Pons (tissue), 1 donor: ENCODE measurements at places on chromosomes 3 and 15.

- no peak for DNase-seq
Measured at GRCh38 chr3:100891827-100892226, 101.4 kb downstream of the ABI3BP start.

DNA sequence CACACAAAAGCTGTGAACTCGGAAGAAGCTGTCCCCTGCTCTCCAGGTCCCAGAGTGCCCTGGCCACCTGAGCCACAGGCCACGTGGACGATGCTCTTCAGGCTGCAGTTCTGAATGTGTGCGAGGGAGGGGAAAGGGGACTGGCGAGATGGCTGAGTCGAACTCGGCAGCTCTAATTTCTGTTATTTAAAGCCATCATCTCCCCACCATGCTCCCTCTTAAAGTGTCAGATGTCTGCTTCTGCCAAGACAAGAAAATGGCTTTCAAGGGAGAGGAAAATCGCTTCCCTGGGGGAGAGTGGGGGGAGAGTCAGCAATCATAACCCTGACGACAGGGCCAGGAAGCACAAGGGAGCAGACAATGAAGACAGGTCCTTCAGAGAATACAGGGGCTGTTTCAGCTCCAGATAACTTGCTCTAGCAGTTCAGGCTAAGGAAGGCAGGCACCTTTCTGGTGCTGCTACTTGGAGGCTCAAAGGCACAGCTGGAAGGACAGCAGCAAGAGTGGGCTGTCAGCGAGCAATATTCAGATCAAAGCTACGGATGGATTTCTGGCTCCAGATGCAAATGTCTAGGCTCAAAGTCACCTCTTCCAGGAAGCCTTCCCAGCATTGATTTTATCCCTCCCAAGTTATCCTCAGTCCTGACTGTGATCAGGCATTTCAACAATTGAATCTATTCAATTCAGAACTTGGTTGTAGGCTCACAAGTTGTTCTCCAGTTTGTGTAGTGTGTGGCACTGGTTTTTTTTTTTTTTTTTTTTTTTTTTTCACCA, 15.5 kb upstream of the CCDC33 start:
- no peak for DNase-seq

GRCh38 chr15:78213956-78214355, 20.4 kb downstream of the ACSBG1 start:
- no peak for DNase-seq

- no peak for DNase-seq
Measured at GRCh38 chr3:178586076-178586475, 49.8 kb downstream of the KCNMB2 start.

- no peak for DNase-seq
Measured at GRCh38 chr3:97684490-97684889, 80.1 kb upstream of the ARL6 start.

GRCh38 chr3:111324645-111325044, 217.4 kb upstream of the CD96 start:
- no peak for DNase-seq

DNA sequence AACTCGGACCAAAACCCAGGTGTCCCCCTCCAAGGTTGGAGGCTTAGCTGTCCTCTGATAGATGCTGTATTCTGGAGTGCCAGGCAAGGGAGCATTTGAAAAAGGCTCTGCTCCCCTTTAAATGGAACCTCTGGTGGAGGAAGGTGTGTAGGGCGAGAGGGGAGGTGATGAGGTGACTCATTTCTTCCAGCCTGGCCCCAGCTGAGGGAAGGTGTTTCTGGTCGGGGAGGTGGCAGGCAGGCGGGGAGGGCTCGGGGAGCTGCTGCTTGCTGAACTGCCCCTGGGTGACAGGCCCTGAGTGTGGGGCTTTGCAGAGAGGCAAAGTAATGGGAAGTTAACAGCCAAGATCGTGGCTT, 18.8 kb downstream of the PSTPIP1 start:
- DNase-seq: no peak

- no peak for DNase-seq
Measured at GRCh38 chr3:24480497-24480896, 14.2 kb downstream of the THRB start.

DNA sequence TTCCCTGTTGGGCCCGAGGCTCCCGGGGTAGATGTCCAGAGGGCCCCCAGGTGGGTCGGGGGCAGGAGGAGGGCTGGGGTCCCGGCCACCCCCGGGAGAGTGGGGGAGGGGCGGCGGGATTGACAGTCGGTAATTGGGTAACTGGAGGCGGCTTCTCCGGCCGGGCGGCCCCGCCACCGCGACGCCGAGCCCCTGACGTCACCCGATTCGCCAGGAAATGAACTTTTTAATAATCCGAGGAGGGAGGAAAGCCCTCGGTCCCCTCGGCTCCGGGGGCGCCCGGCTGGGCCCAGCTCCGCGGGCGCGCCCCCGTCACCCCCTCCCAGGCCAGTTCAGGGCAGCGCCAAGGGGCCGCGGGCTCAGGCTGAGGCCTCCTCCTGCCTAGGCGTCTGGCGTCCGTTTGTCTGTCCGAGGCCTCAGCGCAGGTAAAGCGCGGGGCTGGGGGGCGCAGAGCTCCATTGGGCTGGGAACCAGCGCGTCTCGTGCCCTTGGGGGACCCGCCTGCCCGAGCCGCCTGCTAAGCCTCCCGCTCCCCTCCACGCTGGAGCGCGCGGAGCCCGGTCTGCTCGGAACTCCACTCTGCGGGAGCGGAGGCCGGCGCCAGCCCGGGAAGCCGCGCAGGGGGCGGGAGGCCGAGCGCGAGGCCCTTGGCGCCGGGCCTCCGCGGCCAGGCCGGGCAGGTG, 3.9 kb downstream of the GATA2 start:
- DNase-seq: no peak

DNA sequence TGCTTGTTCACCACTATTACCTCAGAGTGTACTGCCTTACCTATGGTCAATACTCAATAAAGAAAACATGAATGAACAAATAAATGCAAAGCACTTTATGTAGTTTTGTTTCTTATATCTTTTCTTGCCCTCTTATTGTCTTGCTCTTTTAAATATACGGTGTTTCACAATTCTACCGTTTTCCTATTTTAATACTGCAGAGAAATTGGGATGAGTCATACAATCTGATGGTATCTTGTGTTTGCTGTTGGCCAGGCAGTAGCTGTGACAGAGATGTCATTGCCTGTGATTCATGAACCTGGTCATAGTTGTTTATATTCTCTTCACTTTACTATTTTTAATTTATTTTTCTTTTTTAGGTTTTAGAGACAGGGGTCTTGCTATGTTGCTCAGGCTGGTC, 48.3 kb downstream of the SERP1 start:
- DNase-seq: no peak

- DNase-seq: no peak
Measured at GRCh38 chr3:69806735-69807438, 67.6 kb downstream of the MITF start.

DNA sequence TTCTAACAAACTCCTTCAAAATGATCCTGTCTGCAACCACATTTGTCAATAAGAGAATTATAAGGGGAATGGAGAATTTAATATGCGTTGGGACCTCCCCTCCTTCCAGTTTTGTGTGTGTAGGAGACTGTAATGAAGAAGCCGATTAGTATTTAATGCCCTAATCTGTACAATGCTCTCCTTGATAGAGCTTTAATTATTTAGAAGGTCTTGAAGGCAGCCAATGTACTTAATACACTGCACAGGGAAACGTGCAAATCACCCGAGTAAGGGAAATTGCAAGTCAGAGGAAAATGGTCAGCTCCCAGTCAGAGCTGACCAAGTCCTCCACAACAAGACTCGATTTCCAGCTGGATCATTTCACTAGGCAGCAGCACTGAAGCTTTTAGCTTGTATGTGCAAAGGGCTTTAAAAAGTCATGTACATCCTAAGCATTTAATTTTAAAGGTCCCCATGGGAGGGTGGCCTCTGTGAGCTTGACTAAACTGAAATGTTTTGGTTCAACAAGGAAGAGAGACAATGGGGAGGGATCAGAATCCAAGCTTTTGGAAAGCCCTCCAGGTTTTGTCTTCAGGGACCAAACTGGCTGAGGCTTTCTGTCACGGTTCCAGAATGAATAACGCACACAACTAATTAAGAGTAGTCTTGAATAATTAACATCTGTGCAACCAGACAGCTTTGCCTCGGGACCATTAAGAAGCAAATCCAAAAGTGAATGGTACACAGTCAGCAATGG, 159.8 kb upstream of the MITF start:
- DNase-seq: no peak

DNA sequence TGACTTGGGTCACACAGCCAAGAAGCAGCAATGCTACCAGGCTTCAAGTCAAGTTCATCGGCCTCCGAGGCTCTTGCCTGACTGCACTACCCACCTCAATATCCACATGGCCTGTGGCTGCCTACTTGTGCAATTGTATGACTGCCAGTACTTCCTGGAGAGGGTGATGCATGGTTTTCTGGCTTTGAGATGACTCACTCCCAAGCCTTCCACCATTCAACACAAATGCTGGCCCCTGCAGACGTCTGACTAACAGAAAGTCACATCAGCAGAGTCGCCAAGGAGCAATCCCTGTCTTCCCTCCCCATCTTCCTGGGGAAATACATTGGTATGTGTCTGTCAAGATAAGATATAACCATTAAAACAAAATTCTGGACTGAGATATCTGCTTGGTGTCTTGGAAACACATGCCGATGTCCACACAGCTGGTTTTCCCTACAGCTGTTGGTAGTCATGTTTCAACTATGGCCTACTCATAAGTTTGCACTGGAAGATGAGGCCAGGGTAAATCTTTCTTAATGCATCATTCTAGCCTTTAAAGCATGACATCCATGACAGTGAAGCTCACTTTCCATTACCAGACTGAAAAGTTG, 79.6 kb upstream of the SPATA12 start:
- DNase-seq: no peak

DNA sequence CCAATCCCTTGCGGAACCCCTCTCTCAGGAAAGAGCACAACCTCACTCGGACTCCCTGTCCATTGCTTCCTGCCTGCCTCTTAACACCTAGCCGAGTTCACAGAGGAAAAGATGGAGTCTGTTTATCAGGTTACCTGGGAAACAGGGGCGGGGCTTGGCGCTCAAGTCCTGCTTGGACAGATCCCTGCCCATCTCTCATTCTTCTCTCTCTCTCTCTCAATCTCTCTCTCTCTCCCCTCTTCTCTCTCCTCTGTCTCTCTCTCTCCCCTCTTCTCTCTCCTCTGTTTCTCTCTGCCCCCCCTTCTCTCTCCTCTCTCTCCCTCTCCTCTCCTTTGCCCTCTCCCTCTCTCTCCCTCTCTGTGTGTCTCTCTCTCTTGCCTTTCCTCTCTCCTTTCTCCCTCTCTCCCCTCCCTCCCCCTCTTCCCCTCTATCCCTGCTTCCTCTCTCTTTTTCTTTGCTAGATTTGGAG, at the start of gene EFHB:
EFHB (minus strand) TSS at position 120 of the 469 bp plus-strand sequence. CDS start 199 bp downstream, outside the sequence.
- no peak for DNase-seq

- DNase-seq: no peak
Measured at GRCh38 chr3:157589211-157589610, 86.0 kb upstream of the VEPH1 start.

GRCh38 chr3:39140341-39140971, 12.9 kb downstream of the CSRNP1 start:
- DNase-seq: no peak

GRCh38 chr15:80127911-80128310, 24.9 kb upstream of the FAH start:
- no peak for DNase-seq

DNA sequence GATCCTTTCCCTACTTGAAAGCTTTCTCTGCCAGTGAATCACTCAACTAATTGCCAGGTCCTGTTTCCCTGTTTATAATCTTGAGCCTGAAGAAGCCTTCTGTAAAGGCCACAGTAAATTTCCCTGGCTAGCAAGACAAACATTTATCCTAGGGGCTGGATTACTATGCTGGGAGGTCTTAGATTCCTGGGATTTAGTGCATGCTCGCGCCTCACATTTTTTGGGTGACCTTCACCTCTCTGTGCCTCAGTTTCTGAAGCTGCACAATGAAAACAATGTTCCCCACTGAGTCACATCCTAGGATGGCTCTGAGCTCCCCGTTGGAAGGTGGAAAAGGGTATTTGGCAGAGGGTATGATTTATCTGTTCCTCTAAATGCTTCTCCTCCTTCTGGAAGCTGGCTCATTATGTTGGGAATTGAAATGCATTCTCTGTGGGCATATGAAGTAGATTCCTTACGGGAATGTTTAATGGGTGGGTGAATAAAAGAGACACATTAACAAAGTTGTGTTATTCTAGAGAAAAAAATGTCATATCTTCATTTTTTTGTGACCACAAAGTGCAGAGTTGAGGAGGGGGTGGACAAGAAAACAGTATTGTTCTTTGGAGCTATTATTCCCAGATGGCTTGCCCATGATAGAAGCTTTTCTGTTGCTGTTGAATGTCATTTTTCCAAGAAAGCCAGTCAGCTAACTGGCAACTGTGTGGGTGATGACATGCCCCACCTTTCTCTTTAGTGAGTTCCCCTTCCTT, 32.4 kb downstream of the LSM3 start:
- no peak for DNase-seq

- DNase-seq: no peak
Measured at GRCh38 chr3:53242155-53242554, 13.7 kb downstream of the TKT start.
